ENCODE measurements at places on chromosomes 16 and 17.
A peak's percentile ranks its signal among the peaks of the same experiment; 100 is the strongest.

GRCh38 chr16:31268033-31268365 lies 8.2 kb downstream of the ITGAM start:
- DNase-seq = no peak

GRCh38 chr16:71666928-71667707 lies 41.1 kb downstream of the MARVELD3 start:
- no peak for DNase-seq

- DNase-seq = no peak
These were observed 11.3 kb downstream of the TIMM22 start for GRCh38 chr17:1008008-1008761.

- DNase-seq = peak; percentile 70
These were observed 574 bp downstream of the MPP3 start for GRCh38 chr17:43832168-43832975.

- peak; percentile 76 for DNase-seq
These were observed 17.8 kb upstream of the CIBAR2 start for GRCh38 chr16:85129876-85130704.

- DNase-seq = no peak
These were observed 138.8 kb downstream of the MRM1 start for GRCh38 chr17:36740157-36740556.

GRCh38 chr16:17270683-17271109 lies 200.1 kb downstream of the XYLT1 start:
- no peak for DNase-seq

DNA sequence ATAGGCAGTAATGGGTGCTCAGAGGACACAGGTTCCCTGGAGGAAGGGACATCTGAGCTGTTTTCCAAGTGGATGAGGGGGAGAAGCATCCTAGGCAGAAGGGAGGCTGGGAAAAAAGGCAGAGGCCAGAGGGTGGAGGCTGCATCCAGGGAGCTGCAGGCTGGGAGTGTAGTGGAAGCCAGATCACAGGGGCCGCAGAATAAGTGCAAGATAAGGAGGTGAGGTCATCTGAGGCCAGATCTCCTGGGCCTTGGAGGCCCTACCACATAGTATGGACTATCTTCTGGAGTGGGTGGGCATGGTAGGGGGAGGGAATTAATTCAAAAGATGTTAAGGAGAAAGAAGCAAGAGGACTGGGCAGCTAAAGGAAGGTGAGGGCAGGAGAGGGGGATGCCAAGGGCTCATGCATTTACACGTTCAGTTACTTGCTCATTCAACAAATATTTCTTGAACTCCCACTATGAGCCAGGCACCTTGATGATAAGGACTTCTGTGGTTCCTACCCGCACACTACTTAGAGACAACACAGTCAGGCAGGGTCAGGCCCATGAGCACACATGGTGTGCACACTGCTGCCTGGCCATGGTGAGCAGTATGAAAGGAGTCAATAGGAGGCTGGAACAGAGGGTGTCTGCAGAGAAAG lies 2.4 kb upstream of the RIPOR1 start:
- DNase-seq = no peak

- peak; percentile 58 for DNase-seq
These were observed 54.9 kb downstream of the SREBF1 start for GRCh38 chr17:17781591-17782496.

GRCh38 chr17:56064506-56064905 lies 88.8 kb upstream of the ANKFN1 start:
- DNase-seq = no peak

DNA sequence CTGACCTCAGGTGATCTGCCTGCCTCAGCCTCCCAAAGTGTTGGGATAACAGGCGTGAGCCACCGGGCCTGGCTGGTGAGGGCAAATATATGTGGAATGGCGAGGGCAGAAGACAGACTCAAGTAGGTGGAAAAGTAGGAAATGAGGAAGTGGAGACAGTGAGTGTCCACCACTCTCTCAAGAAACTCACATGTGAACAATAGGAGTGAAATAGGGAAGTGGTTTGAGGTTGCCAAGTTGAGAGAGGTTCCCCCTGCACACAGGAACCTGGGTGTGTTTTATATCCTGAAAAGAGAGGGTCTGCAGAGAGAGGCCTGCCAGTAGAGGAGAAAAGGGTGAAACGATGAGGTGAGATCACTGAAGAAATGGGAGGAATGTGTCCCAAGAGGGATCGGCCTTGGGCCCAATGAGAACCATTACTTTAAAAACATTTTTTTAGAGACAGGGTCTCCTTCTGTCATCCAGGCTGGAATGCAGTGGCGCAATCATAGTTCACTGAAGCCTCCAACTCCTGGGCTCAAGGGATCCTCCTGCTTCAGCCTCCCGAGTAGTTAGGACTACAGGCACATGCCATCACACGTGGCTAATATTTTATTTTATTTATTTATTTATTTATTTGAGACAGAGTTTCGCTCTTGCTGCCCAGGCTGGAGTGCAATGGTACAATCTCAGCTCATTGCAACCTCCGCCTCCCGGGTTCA lies 17.1 kb upstream of the CORO1A start:
- DNase-seq = no peak

DNA sequence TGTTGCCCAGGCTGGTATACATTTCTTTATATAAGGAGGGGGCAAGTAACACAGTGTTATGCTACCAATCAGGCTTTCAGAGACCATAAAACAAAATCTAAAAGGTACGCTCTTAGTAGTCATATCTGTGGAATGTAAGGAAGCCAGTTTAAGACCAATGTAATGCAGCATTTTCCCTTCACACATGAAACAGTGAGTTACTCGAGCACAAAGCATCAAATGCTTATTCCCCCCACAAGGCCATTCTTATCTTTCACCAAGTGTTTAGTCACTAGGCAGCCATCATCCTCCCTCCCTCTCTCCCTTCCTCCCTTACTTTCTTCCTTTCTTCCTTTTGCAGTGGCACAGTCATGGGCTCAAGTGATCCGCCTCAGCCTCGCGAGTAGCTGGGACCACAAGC lies 12.8 kb downstream of the HMOX2 start:
- peak; percentile 88 for DNase-seq

GRCh38 chr16:67555795-67556212 lies 6.5 kb upstream of the CTCF start:
- peak; percentile 74 for DNase-seq

DNA sequence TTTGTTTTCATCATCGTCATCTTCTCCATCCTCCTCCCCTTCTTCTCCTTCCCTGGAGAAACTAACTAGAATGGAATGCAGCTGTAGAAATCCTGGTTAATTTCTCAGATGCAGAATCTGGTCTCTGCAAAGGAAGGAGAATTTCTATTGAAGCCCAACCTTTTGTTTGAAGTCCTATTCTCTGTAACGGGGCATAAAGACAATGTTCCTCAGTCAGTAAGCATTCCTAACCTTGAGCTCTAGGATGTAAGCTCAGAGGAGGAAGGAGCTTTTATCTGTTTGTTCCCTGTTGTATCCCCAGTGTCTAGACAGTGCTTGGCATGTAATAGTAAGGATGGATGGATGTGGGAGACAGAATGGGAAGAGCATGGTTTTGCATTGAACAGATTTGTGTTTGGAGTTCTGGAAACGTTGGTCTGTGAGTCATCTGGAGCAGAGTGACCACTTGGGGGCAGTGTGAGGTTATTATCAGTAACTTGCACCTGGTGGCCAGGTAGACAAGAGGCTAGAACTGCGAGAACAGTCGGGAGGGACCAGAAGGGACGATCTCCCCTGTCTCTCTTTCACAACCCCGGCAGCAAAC lies 363.7 kb downstream of the SNX29 start:
- peak; percentile 81 for DNase-seq

DNA sequence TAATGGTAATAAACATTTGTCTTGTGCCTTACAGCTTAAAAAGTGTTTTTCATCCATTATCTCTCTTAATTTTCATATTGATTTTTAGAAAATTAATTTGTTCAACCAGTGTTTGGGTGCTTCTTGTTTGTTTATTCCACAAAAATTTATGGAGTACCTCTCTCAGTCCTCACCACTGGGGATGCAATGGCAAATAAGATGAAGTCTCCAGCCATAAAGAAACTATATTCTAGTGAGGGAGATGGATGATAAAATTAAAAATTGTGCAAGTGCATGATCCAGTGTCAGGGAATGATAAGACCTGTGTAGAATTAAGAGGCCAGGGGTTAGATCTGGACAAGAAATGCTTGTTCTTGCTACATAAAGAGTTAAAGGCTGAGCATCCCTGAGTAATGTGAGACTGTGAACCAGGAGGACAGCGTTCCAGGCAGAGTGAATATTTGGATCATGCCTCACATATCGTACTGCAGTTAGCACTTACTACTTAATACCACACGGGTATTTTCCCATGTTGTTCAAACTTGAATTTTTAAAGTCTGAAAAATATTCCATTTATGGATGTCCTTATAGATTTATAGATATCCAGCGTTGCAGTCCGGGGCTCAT lies 535.7 kb upstream of the HSBP1 start:
- peak; percentile 31 for DNase-seq

Measured in fibroblast of skin of right quadriceps (primary cell).